Cortex of kidney (tissue), 1 donor: ENCODE measurements at places on chromosomes 4 and X.

- DNase-seq = no peak
Observed at GRCh38 chrX:120251471-120252011, 929 bp downstream of the ZBTB33 start.

DNA sequence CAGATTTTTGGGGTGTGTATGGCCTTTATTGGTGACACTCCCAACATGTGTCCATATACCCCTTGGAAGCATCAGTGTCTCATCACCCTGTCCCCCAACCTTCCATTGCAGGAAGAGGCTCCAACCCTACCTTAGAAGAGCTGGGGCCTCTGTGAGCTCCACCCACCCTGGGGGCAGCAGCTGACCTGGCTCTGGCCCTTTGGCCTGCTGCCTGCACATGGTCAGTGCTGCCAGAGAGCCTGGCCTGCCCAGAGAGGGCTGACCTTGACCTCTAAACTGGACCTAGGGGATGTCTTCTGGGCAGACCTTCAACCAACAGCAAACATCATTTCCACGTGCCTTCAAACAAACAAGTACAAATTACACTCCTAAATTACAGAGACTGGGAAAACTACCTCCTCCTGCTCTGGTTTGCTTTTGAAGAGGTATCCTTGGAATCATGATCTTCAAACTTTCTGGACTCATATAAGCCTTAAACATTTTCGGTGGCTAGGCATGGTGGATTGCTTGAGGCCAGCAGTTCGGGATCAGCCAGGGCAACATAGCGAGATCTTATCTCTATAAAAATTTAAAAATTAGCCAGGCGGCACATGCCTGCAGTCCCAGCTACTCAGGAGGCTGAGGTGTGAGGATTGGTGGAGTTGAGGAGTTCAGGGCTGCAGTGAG, 27.3 kb upstream of the KIAA0232 start:
- no peak for DNase-seq

DNA sequence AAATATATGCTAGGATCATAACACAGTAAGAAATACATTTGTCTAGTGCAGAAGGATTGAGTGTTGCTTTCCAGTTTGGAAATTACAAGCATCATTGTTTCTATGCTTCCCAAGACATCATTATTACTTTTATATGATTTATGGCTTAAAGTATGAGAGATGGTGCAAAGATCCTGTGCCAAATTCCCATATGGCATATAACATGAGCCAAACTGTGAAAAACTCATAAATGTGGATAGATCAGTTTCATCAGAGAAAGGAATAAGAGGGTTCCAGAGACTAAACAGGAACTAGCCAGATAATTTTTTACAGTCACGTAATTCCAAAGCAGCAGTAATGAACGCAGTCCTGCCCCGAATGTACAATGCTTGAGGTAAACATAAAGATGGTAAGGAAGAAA, 126.3 kb downstream of the PRDM5 start:
- DNase-seq = no peak

GRCh38 chrX:120625371-120625770, 4.5 kb downstream of the C1GALT1C1 start:
- no peak for DNase-seq

- no peak for DNase-seq
Observed at GRCh38 chr4:119394826-119395225, 72.9 kb upstream of the FABP2 start.

- DNase-seq = no peak
Observed at GRCh38 chr4:104750008-104750407, 255.3 kb upstream of the CXXC4 start.

DNA sequence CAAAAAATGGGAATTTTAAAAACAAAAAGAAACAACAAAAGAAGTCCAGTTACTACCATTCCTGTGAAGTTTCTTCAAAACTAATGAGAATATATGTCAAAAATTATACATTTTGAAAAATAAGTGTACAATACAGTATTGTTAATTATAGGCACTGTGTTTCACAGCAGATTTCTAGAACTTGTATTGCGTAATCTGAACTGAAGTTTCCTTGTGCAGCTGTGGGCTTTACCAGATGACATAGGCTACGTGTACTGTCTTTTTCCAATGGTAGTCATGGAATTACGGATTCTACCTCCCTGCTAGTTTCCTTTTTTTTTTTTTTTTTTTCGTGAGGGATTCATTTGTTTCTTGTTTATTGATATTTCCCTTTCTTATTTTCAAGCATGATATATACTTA, 113.8 kb upstream of the GABRA2 start:
- no peak for DNase-seq

DNA sequence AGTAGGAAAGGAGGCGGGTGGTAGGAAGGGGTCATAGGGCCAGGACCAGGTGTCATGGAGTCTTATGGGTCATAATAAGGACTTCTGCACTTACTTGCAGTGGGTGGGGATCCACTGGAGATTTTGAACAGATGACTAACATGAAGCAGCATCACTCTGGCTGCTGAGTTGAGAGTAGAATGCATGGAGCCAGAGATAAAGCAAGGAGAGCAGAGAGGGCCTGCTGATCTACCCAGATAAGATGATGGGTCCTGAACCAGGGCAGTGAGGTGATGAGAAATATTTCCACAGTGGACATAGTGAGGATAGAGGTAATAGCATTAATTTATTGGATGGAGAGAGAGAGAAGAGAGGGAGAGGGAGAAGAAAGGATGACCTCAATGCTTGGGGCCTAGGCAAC, 48.0 kb downstream of the HCCS start:
- DNase-seq = no peak

GRCh38 chr4:6694177-6694901, 661 bp downstream of the S100P start:
- no peak for DNase-seq

DNA sequence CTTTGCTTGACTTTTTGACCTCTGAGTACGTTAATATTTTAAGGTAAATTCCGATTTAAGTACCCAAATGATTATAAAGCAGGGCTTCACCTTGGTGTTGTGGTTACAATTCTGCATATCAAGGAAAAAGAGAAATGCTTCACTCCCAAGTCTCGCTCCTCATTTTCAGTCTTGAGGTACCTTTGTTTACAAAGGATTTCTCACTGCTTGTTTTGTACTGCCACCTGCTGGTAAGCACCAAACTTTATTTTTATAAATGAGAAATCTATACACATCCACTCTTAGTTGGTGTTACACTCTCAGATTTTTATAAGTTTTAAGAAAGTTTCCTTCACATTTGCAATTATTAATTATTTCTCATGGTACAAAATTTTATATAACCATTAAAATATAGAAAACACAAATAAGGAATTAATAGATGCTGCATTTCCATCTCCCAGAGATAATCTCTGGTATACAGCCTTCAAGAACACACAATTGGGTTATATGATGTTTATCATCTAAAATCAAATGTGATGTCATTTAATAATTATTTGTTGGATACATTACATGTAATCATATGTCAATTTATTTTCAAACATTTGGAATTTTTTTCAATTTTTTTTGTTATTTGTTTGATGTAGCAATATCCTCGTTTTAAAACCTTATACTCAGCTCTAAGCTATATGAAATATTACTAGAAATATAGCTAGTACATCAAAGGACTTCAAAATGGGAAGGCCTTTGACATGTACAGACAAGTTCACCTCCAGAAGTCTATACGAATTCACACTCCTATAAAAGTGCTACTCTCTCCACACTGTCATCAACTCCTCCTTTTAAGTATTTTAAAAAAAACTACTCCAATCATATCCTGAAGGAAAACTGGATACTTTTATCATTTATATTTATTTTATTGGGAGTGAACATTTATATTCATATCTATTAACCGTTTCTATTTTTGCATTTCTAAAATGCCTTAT, 179.9 kb downstream of the KCNIP4 start:
- DNase-seq = no peak

DNA sequence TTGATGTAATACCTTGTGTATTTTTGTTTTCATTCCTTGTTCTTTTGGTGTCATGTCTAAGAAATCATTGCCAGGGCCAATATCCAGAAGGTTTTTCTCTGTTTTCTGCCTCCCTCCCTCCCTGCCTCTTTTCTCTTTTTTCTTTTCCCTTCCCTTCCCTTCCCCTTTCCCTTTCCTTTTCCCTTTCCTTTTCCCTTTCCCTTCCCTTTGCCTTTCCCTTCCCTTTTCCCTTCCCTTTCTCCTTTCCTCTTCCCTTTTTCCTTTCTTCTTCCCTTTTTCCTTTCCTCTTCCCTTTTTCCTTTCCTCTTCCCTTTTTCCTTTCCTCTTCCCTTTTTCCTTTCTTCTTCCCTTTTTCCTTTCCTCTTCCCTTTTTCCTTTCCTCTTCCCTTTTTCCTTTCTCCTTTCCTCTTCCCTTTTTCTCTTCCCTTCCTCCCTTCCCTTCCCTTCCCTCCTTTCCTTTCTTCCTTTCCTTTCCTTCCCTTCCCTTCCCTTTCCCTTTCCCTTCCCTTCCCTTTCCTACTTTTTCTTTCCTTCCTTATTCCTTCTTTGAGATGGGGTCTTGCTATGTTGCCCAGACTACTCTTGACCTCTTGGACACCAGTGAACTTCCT, 646.1 kb downstream of the RAPGEF2 start:
- DNase-seq = no peak
